ENCODE measurements at places on chromosomes 12 and 14.

DNA sequence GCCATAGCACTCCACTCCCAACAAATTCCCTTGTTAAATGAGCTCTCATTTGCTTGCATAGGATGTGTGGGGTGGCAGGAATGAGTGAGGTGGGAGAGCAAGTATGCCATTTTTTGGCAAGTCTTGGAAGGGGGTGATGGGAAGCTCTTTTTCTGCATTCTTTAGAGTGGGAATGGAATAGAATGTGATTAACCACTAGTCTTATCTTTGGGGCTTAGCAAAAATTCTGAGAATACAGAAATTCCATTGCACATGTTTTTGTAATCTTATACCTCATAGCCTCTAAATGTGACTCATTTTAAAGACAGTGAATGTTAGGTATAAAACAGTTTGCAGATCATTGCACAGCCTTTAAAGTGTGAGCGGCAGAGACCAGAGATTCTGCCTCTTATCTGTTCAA, 28.4 kb upstream of the NEDD1 start:
- no peak for DNase-seq

- no peak for DNase-seq
These were observed 1072.4 kb downstream of the TMTC2 start for GRCh38 chr12:83758888-83759631.

- DNase-seq, result no peak
These were observed 26.3 kb downstream of the PDE6H start for GRCh38 chr12:14999021-14999694.

DNA sequence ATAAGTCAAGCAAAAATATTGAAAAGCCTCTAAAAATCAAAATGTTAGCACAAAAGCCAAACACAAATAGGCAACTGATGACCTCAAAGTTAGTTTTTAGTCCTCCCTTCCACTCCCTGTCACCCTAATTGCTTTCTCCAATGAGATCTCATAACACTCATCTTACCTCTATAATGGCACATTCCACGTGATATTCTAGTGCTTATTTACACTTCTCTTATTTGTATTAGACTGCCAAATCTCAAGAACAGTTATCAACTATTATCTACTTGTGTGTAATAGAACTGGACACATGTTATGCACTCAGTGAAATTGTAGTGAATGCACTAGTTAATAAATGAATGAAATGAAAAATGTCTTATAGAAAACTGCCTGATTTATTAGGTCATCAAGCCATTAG, 55.5 kb upstream of the AVPR1A start:
- no peak for DNase-seq

GRCh38 chr12:131011165-131012079, 57.7 kb downstream of the ADGRD1 start:
- DNase-seq, result no peak

DNA sequence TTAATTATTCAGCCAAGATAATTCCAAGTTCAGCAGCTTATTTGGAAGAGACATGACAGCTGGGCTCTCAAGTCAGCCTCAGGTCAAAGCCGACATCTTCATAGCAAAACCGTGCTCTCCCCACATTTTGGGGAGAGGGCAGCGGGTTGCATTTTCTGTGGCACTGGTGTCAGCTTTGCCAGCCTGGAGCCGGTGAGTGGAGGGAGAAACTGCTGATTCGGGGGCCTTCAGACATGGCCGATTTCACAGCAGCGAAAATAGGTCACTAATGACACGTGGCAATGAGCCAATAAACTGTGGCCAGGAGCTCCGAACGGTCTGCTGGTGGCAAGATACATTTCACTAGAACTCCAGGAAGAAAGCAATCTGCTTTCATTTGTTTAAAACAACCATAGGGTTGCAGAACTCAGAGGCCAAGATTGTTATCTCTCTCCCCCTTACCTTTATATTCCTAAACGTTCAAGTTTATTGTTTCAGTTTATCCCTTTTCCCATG, 173.2 kb downstream of the CAND1 start:
- DNase-seq, result no peak

GRCh38 chr12:72535212-72535990, 263.2 kb downstream of the TRHDE start:
- no peak for DNase-seq

DNA sequence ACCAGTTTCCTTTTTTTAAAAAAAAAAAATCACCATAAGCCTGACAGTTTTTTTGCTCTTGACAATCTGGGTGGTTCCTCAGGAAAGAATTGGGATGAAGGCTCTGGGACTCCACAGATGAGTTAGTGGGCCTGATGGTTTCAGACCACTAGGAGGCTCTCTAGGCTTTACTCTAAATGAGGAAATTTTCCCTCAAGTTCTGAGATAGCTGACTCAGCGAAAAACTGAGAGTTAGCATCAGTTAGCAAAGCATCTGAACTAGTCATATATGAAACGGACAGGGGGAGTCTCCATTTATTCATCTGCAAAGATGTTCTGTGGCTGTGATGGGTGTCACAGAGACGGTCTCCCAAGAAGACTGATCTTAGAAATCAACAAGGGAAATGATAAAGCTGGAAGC, 314.3 kb upstream of the OR4E1 start:
- peak; percentile 75 for DNase-seq

DNA sequence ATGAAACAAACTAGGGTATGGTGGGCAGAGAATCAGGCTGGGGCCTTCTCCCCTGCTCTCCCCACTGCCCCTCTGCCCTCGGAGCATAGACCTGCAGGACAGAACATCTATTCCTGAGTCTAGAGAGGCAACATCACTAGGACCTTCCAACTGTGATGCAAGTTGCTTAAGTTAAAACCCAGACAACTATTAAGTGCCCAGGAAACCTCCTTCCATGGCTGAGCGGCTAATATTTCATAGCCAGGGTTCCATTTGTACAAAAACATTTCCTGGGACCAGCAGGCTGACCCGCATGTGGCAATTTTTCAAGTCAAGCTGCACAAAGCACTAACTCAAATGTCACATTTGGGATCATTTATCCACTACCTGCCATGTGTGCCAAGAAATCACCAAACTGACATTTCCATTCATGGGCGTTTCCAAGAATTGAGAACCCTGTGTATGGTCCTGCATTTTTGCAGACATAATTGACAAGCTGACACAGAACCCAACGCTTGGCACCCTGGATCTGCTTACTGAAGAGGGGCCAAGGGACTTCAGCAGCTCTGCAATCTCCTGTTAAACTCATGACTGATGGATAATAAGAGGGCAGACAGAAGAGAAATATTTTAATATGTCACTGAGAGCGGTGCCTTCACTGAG, 32.7 kb downstream of the NT5DC3 start:
- no peak for DNase-seq

- no peak for DNase-seq
These were observed 98.7 kb downstream of the ERGIC2 start for GRCh38 chr12:29282031-29282816.

DNA sequence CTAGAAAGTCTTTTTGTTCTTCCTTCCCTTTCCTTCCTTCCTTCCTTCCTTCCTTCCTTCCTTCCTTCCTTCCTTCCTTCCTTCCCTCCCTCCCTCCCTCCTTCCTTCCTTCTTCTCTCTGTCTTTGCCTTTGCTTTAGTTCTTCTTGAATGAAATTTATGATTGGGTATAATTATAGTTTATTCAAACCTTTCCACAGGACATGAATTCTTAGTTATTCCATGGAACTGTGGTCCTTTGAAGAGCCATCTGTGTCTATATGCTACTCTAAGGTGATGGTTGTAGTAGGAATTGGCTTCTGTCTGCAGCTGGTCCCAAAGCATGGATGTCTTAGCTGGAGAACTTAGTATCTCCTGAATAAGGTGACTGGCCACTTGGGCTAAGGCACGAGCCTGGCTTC, 64.8 kb downstream of the IGF1 start:
- DNase-seq, result no peak

DNA sequence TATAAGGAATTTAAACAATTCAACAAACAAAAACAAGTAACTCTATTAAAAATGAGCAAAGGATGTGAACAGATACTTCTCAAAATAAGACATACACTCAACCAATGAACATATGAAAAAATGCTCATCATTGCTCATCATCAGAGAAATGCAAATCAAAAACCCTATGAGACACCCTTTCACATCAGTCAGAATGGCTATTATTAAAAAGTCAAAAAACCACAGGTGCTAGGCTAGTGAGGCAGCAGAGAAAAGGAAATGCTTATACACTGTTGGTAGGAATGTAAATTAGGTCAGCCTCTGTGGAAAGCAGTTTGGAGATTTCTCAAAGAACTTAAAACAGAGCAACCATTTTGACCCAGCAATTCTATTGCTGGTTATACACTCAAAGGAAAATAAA, 52.0 kb downstream of the NAV3 start:
- DNase-seq, result no peak

DNA sequence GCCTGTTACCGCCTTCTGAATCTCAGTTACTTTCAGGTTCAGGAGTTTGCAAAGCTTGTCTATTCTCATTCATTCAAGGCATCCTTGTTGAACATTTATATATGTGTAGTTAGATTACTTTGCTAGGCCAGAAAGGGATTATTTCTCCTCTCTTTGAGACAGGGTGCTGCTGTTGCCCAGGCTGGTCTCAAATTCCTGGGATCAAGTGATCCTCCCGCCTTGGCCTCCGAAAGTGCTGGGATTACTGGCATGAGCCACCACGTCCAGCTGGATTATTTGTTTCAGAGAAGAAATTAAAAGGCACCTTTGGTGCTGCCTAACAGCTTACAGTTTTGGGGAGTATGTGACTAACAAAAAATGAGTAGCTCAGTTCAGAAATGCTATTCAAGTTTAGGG, 772 bp downstream of the CHURC1 start:
- no peak for DNase-seq

GRCh38 chr12:128549601-128550218, 274.0 kb downstream of the SLC15A4 start:
- DNase-seq, result peak; percentile 10

DNA sequence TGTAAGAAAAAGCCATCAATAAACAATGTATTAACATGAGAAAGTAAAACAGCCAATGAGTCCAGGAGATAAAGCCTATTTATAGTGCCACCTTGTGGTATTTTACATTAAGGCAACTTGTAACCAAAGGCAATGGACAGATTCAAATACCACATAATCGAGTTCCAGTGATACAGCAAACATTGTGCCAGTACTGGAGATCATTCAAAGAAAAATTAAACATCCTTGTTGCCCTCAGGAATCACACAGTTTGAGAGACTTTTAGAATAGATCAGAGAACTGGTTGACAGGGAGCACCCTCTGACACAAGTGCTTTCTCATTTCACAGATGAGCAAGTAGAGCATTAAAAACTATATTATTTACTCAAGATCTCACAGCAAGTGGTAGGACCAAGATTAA, 98.1 kb downstream of the DDHD1 start:
- DNase-seq, result peak; percentile 53

- DNase-seq, result no peak
These were observed 10.2 kb downstream of the BAG5 start for GRCh38 chr14:103552011-103552845.

DNA sequence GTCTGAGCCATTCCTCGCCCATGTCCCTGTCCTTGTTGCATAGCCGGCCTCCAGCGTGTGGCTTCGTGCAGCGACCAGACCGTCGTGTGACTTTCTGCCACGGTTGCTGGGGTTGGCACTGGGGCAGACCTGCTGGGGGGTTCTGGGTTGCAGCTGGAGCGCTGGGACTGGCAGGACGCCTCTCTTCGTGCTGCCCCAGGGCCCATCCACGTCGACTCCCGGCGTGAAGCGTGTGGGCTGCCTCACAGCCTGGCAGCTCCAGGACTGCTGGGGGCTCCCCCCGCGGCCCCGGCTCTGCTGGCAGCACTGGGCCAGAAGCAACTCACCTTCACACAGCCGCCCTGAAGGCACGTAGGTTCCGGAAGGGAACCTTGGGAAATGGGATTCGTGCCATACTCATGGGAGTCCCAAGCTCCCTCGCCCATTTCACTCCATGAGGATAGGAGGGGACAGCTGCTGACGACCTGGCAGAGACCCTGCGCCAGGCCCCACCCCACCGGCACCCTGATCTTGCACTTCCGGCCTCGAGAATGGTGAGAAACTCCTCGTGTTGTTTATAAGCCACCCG, 51.9 kb downstream of the GALNT9 start:
- no peak for DNase-seq

- no peak for DNase-seq
These were observed 3.1 kb upstream of the TTC8 start for GRCh38 chr14:88821378-88821777.

DNA sequence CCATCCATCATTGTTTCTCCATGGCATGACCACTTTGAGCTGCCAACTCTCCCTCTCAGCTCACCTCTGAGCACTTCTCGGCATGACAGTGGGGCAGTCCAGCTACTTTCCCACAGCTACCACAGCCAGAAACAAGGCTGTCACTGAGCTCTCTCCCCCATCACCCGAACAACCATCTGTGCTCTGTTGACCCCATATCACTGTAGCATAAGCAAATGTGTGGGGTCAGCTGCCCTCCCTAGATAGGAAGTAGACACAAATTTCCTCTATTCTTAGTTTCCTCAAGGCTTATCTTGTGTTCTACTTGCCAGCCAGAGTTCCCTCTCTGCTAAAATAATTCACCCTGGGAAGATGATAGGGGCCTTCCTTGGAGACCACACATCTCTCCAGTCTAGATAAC, 82.6 kb upstream of the FUT8 start:
- no peak for DNase-seq

GRCh38 chr12:24850496-24850895, 98.4 kb downstream of the BCAT1 start:
- DNase-seq, result no peak

DNA sequence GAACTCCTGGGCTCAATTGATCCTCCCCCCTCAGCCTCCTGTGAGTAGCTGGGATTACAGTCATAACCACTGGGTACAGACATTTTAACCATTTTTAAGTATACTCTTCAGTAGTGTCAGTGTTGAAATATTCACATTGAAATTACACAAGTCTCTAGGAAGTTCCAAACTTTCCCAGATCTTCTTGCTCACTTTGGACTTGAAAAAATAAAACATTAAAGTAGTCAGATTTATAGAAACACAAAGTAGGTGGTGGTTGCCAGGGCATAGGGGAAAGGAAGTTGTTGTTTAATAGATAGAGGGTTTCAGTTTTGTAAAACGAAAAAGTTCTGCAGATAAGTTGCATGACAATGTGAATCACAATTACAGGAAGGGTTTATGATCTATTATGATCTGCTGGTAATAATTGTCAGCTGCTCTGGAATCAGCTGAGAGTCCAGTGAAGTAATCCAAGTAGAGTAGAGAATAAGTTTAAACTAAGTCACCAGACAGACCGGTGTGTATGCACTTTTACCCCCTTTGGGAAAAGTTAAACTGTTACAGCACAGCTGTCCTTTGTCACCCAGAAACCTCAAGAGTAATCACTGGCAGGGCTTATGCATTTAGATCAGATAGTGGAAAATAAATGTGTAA, 27.4 kb downstream of the PCNX1 start:
- DNase-seq, result no peak

- no peak for DNase-seq
These were observed 581.9 kb downstream of the ALG10 start for GRCh38 chr12:34604227-34604626.

DNA sequence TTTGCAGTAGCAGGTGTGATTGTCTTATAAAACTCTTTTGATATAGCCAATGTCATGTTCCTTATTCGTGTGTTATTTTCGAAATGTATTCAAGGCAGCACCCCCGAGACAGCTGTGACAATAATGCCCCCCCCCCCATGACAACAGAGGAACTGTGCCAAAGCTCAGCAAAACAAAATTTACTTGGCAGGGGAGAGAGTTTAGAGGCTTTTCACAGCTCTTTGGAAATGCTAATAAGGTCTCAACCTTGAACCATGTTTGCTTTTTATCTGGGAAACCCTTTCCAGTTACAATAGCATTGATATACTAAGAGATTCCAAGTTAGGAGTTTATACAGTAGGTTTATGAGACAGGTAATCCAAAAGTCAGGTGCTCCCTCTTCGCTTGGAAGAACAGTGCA, 56.4 kb upstream of the USP44 start:
- no peak for DNase-seq

- DNase-seq, result no peak
These were observed 1.3 kb downstream of the ATP2A2 start for GRCh38 chr12:110282300-110282860.
